Activated T-cell treated with anti-CD3 and anti-CD28 coated beads for 1 hour (primary cell): ENCODE measurements at places on chromosomes 3 and 15.

- DNase-seq: no peak
Measured at GRCh38 chr3:169604568-169604967, 58.9 kb downstream of the MECOM start.

DNA sequence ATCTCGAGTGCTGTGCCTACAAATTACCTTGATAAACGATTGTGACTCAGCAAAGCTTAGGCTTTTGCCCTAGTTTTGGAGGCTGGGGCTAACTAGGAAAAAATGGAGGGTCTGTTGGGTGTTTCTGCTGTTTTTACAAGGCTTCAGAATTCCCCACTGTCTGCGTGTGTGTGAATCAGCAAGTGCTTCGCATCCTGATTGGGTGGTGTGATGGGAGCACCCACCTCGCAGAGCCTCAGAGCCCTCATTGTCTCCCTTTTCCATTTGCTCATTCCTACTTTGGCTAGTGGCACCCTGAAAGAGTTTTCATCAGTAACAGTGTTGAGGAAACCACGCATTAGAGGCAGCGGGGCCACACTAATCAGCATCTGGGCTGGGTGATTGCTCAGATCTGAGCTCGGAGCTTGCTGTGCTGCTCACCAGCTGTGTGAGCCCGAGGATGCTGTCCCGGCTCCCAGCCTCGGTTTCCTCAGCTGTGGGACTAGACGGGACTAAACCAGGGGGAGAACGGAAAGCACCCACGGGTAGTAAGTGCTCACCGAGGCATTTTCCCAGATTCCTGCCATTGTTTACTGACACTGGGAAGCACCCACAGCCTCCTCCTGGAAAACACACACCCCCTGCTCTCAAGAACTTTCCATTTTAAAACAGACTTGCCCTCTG lies 40.6 kb downstream of the GOLGA8S start:
- no peak for DNase-seq

DNA sequence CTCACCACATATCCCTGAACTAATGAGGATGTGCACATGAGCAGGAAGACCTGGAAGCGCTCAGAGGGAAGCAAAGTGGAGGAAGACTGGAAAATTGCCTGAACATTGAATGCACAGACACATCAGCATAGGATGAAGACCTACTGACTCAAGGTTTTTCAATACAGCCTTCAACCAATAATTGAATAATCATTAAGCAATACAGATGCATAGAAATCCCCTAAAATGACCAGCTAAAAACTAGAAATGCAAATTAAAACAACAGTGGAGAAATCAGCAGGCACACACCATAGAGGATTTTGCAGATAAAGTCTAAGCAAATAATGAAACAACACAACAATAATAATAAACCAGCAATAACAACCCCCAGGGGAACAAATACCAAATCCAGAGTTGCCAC lies 80.4 kb downstream of the CEP152 start:
- DNase-seq: no peak

GRCh38 chr3:141789281-141789680 lies 26.1 kb downstream of the GRK7 start:
- no peak for DNase-seq

- DNase-seq: no peak
Measured at GRCh38 chr3:160540551-160540950, 24.8 kb downstream of the KPNA4 start.

DNA sequence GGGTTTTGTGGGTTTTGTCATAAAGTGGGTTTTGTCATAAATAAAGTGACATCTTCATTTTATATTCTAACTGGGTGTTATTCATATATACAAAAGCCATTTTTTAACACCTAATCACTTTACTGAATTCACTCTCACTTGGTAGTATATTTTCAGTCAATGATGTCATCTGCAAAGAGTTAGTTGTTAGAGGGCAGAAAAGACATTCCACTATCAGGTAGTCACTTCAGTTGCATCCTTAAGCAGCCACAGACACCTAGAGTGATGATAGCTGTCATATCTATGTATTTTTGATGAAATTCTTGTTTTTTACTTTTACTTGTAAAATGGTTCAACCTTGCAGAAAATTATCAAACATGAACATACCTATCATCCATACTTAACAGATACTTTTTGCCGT lies 89.0 kb downstream of the DHX36 start:
- no peak for DNase-seq

GRCh38 chr15:77034695-77035489 lies 36.0 kb downstream of the TSPAN3 start:
- peak; percentile 41 for DNase-seq

GRCh38 chr3:58576716-58577115 lies 475 bp downstream of the FAM107A start:
- DNase-seq: no peak

- DNase-seq: no peak
Measured at GRCh38 chr15:31399544-31400171, 73.0 kb downstream of the KLF13 start.

DNA sequence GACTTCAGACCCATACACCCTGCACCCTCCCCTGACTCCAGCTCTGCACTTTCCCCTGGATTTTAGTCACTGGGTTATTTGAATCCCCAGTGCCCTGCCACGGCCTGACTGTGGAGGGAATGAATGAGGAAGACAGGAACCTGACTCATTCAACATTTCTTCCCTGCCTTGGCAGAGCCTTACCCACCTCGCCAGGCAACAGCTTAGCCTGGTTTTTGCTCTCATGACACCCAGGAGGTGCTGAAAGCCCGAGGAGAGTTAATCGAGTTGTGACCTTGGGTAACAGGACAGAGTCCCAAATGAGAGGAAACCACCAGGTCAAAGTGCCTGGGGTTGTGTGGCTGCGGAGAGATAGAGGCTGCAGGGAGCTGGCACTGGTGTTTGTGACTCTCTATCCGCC lies 128.3 kb downstream of the SMAD6 start:
- DNase-seq: no peak

- no peak for DNase-seq
Measured at GRCh38 chr15:71143373-71144310, 28.4 kb downstream of the THSD4 start.

DNA sequence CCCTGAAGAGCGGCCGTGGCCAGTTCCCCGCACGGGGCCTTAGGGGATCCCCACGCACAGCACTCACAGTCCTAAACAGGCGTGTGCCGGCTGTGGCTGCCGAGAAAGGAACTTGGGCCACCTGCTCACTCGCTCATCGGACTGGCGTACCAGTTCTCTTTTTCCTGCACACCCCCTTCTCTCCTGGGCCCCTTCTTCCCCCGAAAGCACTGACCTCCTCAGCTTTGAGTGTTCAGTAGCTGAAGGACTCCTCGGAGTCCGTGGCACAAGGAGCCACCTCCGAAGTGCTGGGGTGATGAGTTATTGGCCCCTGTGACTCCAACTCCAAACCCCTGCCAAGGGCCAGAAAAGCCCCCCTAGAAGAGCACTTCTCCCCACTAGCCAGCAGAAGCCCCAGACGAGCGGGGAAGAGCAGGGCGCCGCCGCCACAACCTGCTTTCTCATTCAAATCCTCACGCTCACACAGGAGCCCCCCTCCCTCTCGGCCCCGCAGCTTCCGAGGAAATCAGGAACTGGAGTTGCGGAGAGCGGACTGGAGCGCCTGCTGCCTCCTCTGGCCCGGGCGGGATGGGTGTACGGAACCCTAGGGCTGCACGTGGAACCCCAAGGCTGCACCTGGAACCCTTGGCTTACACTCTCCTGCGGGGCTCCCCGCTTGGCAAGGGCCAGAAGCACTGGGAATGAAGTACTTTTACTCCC lies at the start of gene PLCH1:
Gene PLCH1, minus strand, starts transcription at position 446 of the 699 bp plus-strand sequence. CDS start 40,847 bp downstream, outside the sequence.
- DNase-seq: peak; percentile 4

DNA sequence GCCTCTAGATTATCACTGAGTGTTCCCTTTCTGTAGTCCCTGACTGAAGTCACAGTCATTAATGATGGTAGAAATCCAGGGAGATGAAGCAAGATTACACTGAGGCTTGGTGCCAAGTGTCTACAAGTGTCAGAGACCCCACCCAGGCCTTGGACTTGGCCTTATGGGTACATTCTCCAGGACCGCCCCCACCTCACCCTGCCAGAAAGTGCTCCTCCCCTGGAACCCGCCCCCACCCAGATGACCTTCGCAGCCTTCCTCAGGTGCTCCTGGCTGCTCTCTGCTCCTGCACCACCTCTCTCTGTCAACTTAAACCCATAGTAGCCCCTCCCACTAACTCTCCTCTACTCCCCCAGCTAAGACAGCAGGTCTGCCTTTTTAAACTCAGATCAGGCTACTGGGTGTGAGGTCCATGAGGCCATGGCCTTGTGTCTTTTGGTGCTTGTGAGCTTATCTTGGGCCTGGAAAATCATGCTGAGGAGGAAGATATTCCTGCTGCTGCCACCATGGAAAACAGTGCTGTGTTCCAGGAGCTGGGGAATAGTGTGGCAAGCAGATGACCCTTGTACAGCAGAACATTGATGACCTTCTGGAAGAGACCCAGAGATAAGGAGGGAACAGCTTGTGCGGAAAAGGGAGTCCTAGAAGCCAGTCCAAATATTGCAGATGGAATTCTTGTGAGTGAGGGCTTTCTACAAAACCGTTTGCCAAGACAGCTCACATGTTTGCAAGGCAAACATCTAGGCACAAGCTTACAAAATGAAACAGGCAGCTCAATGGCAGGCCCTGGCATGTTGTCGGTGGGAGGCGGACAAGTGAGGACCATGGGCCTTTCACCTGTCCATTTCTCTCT lies 40.3 kb upstream of the NDUFB4 start:
- DNase-seq: no peak

DNA sequence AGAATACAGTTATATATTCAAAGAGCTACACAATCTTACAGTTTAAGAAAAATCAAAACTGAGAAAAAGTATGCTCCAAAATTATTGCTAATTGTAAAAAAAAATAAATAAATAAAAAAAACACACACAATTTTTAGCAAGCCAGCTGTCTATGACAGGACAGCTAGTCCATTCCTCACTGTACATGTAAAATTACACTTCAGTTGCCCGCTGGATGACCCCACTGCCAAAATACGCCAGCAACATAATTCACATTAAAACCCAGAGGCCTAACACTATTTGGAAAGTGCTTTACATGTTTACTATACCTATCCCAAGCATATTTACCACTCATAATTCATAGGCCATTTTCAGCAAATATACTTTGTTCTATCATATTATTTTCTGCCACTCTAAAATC lies 5.8 kb downstream of the MYO9A start:
- no peak for DNase-seq

- DNase-seq: no peak
Measured at GRCh38 chr15:98154863-98155262, 194.4 kb downstream of the ARRDC4 start.

DNA sequence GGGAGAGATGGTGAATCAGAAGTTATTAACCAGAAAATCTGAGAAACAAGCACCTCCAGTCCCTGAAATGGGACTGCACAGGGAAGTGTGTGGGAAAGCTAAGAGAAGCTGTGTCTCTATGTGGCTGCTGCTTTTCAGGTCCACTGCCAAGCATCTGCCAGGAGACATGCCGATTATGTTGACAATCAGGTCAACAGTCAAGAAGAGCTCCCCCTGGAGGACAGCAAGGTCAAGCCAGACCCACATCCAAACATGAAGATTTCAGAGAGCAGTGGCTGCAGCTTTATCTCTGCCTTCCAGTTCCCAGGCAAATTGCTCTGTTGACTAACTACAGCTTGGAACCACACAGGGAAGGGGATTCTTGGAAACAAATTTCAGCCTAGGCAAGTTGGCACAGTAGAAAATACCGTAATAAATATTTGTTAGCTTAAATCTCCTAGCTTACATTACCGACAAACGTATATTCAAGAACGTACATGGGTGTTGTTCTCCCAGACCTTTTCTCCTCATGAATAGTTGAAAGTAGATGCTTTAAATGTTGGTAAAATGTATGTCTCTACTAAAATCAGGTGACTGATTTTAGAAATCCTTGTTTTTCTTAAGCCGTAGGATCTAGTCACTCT lies 394.5 kb upstream of the RARB start:
- DNase-seq: no peak

DNA sequence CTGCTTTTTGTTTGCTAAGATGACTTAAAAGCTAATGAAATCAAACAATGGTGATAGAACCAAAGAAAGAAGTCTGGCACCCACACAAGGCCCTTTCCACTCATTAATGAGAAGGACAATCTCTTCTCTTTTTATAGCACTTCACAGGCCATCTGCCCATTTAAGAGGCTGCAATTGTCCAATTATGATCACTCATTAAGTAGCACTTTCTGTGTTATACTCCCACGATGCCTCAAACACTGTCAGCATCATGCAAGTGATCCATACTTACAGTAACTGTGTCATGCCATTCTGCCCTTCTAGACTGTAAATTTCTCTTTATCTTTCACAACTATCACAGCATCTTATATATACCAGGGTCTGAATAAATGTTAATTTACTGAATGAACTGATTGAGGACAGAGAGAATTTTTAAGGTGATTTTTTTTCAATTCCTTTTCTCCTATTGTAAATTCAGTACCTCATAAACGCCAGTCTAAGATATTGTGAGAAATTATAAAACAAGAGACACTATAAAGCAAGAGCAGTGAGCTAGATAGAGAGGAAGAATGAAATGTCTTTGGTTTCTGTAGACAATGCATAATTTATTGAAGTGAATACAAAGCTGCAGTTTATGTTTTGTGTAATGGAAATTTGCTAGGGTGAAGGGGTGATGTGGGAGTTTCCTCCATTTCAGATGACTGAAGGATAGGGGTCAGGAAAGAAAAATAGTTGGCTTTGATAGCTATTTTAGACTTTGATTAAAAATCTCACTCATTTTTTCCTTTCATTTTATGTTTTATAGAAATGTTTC lies 17.3 kb downstream of the CD200 start:
- DNase-seq: no peak

- DNase-seq: no peak
Measured at GRCh38 chr3:99875581-99875928, 57.9 kb downstream of the CMSS1 start.

GRCh38 chr3:72127224-72127612 lies 342.3 kb upstream of the PROK2 start:
- no peak for DNase-seq

DNA sequence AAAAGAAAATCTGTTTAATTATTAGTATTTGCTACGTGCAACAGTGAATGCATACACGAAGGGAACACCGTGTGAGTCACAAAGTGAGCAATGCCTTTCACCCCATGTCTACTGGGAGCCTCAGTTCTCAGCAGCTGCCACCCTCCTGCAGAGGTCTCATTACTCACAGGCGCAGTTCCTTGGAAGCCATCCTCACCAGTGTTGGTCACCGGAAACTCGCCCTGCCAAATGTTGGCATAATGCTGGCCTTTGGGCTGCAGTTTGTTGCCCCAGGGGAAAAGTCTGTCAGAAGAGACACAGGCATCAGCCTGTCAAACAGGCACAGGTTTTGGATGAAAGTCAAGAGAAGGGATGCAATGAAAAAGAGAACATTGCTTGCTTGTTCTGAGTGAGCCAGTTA lies 50.1 kb downstream of the SUMF1 start:
- DNase-seq: no peak

GRCh38 chr3:185912512-185912911 lies 25.3 kb downstream of the TRA2B start:
- no peak for DNase-seq

GRCh38 chr3:14492948-14493881 lies 46.9 kb downstream of the GRIP2 start:
- no peak for DNase-seq

DNA sequence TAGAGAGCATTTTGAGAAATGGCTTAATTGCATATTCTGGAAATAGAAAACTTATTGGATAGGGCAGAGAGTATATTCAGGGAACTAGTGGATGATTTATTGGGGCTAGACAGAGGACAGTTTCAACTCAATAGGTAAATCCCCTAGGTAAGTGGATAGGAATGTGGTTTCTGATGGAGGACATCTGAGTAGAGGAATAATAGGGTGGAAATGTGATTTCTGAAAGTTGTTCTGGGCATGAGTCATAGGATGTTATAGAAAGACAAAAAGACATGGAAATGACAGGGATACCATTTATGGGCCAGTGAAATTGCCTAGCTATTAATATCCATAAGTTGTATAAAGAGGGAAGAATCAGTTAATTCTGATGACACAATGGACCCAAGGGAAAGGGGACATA lies 563.3 kb upstream of the GOLIM4 start:
- no peak for DNase-seq
